Stimulated activated CD4-positive, alpha-beta T cell treated with anti-CD3 and anti-CD28 coated beads, Interleukin-1b, Interleukin-23, amount 100 ng/mL, for 1 hour (primary cell): ENCODE measurements at places on chromosomes 11 and 22.

GRCh38 chr22:31586137-31586920 lies 75.7 kb downstream of the PISD start:
- no peak for DNase-seq

DNA sequence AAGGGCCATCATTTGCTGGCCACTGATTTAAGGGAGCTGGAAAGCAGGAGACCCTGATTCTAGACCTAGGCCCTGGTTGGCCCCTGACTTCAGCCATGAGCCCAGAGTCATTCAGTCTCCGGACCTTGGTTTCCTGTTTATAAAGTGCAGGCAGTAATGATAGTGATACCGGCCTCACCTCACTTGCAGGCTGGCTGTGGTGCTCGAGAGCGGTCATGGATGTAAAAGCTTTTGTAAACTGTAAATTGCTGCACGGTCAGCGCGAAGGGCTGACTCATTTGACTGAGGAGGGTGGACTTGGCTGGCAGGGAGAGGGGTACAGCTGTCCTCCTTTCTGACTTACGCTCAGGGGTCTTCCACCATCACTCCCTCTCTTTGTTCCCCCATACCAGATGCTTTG lies 37.4 kb downstream of the FBLN1 start:
- no peak for DNase-seq

GRCh38 chr11:10497371-10498021 lies 42.4 kb downstream of the AMPD3 start:
- DNase-seq = no peak

GRCh38 chr11:65625628-65626342 lies 10.2 kb downstream of the PCNX3 start:
- no peak for DNase-seq

GRCh38 chr11:4071914-4072313 lies 22.7 kb upstream of the RRM1 start:
- DNase-seq = no peak

DNA sequence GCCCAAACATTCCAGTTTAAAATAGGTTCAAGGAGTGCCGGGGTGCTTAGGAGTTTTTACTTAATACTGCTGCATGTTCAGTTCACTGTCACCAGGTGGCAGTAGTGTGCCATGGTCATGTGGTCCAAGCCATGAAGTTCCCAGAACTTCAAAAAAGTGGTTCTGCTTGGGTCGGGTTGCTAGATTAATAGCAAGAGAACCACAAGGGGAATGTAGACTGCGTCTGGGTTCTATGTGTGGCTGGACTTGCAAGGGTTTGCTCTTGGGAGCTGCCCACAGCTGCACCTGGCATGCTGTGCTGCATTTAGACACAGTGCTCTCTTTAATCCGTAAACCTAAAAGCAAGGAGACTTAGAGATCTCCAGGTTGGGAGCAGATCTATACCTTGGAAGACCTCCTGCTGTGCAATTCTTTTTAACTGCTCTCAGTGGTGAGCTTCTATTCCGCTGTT lies 6.5 kb upstream of the SPON1 start:
- DNase-seq = no peak
